Activated CD8-positive, alpha-beta T cell treated with anti-CD3 and anti-CD28 coated beads for 36 hours (primary cell): ENCODE measurements at places on chromosomes 3 and 15. TPM values are rescaled to one million over a fixed set of nuclear protein-coding genes. Genes with fewer than 3 reads are reported as not detected.

The RGMA gene
- total RNA-seq, result not detected

The OXTR gene
- total RNA-seq, result 1.1 TPM

GRCh38 chr3:167882057-167882667 is 146.6 kb downstream of the SERPINI1 start:
- no peak overlapping the region for H3K27ac ChIP-seq
- peaks cover 14% of the 10 kb centered on the region for H3K27me3 ChIP-seq
- no peaks in the 10 kb centered on the region for H3K36me3 ChIP-seq
- H3K4me1 ChIP-seq, result peaks cover 4% of the 10 kb centered on the region
- DNase-seq, result no peak

- DNase-seq, result no peak
- no peak overlapping the region for H3K4me3 ChIP-seq
- no peak overlapping the region for H3K27ac ChIP-seq
- H3K36me3 ChIP-seq, result no peaks in the 10 kb centered on the region
- H3K4me1 ChIP-seq, result no peaks in the 10 kb centered on the region
These were observed 11.1 kb downstream of the RBMS3 start for GRCh38 chr3:29291982-29292363.

GRCh38 chr3:52006820-52007133 is 11.1 kb upstream of the RPL29 start:
- no peaks in the 10 kb centered on the region for H3K27me3 ChIP-seq
- H3K36me3 ChIP-seq, result no peaks in the 10 kb centered on the region
- H3K4me3 ChIP-seq, result no peak overlapping the region
- H3K4me1 ChIP-seq, result peaks cover 8% of the 10 kb centered on the region

DNA sequence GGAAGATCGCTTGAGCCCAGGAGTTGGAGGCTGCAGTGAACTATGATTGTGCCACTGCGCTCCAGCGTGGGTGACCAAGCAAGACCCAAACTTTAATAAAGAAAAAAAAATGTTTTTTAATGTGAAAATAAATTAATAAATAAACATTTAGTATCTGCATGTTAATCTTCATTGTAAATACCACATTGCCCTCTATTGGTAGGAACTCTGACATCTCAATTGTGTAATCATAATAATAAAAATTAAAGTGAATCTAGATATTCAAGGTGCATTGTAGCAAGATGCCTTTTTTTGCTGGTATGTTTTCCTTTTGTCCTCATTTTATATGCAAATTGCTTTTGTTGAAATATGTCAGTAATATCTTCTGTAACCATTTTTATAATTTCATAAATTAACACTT is 95.0 kb upstream of the LIMD1 start:
- no peaks in the 10 kb centered on the region for H3K27me3 ChIP-seq
- peaks cover 12% of the 10 kb centered on the region for H3K36me3 ChIP-seq
- H3K4me3 ChIP-seq, result no peak overlapping the region
- H3K27ac ChIP-seq, result no peak overlapping the region
- no peak for DNase-seq
- peaks cover 22% of the 10 kb centered on the region for H3K4me1 ChIP-seq

DNA sequence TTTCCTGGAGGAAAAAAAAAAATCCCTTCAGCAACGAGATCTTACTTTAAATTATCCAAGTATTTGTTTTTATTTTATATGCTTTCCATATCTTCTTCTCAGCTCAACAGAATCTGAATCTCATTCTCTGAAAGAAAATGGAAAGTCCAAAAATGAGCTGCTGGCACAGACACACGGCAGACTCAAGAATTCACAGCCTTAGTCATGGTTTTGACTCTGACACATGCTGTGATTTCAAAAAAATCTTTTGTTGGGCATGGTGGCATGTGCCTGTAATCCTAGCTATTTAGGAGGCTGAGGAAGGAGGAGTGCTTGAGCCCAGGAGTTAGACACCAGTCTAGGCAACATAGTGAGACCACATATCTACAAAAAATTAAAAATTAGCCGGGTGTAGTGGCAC is 565.0 kb downstream of the MAGI1 start:
- H3K27me3 ChIP-seq, result no peaks in the 10 kb centered on the region
- DNase-seq, result no peak
- H3K4me3 ChIP-seq, result no peak overlapping the region
- no peaks in the 10 kb centered on the region for H3K4me1 ChIP-seq

DNA sequence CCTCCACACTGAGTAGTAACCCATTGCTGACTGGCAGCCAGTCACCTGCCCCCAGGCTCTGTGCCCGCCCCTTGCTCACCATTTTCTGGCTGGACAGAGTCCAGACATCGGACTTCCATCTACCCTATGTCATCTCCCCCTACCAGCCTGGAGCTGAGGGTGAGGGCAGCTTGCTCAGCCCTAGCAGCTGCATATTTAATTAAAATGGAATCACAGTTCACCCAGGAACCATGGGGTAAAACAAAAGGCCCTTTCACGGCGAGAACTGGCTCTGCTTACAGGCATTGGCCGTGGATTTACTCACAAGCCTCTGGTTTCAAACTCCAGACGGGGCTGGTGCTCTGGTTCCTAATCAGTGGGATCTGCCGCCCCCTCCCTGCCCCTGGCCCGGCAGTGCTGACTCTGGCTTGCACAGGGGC is 94.9 kb upstream of the ATP2B2 start:
- peaks cover 29% of the 10 kb centered on the region for H3K4me1 ChIP-seq
- no peak overlapping the region for H3K27ac ChIP-seq
- DNase-seq, result no peak
- no peaks in the 10 kb centered on the region for H3K36me3 ChIP-seq
- H3K4me3 ChIP-seq, result no peak overlapping the region
